ENCODE measurements at places on chromosomes 11 and 22.

DNA sequence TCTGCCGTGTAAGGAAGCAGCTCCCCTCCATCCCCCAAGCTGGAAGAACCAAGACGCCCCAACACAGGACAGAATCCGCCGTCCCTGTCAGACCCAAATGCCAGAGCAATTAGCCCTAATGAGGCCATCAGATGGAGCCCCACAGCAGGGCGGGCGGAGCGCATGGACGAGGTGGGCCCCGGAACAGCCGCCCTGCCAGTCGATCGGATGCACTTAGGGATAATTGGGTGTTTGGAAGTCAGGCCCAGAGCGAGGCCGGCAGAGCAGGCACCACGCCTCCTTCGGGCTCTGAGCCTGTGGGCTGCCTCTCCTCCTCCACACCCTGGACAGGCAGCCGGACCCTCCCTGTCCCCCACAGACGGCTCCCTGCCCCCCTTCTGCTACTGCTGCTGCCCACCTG, 5.5 kb upstream of the TH start:
- no peak for DNase-seq

- DNase-seq = no peak
These were observed 5.0 kb upstream of the MRPL11 start for GRCh38 chr11:66443602-66444001.

- no peak for DNase-seq
These were observed 196.3 kb upstream of the ARHGAP20 start for GRCh38 chr11:110908401-110909105.

GRCh38 chr11:133955081-133955891, 1.5 kb downstream of the IGSF9B start:
- peak; percentile 34 for DNase-seq

DNA sequence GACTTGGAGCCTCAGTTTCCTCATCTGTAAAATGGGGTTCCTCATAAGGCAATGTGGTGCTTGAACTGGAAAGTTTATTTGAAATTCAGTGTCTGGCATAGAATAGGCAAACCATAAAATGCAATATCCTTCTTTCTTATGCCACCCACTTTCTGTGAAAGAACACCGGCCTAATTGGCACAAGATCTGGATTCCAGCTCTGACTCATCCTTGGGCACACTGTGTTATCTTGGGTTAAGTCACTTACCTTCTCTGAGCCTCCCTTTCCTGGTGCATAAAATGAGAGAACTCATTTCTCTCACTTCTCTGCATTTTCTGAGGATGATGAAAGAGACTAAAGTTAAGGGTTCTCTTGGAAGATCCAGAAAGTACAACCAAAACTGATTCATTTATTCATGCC, 5.1 kb downstream of the INSC start:
- DNase-seq = no peak

DNA sequence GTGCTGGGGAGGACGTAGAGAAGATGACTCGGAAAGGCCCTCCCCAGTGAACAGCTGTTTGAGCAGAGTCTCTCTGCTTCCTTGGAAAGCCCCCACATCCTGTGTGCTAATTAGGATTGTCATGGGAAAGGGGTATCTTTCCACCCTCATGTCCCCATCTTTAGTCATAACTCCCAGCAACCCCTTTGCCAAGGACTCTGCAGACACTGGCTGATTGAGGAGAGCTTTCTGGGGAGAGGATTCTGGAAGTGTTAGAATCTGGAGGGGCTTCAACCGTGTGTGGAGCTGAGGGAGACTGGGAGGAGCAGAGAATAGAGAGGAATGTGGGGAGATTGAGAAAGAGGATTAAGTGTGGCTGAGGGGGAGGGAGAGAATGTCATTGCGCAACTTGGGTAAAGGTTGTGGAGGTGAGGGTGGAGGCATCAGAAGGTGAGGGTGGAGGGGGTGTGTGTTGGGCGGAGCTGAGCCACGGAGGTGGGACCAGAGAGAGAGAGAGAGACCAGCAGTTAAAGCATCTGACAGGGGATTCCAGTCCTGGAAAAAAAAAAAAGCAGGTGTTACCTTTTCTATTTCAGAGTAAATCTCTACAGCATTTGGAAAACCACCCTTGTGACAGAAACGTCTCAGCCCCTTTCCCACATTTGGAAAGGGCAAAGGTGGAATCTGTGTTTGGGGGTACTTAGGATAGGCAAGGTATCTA, 2.2 kb downstream of the DTX4 start:
- DNase-seq = no peak

- no peak for DNase-seq
These were observed 16.2 kb upstream of the ARHGAP20 start for GRCh38 chr11:110728476-110728875.

Measured in activated T-cell treated with anti-CD3 and anti-CD28 coated beads, Interleukin-2, amount 50 U/mL, for 4 hours (primary cell).